ENCODE measurements at places on chromosomes 2 and 18. TPM values are rescaled to one million over a fixed set of nuclear protein-coding genes. Genes with fewer than 3 reads are reported as not detected.
A peak's percentile ranks its signal among the peaks of the same experiment; 100 is the strongest.

Gene COQ10B
- 11.4 TPM for total RNA-seq

Gene TLX2
- 0.08 TPM for total RNA-seq

- no peak for DNase-seq
Observed at GRCh38 chr2:26273501-26273900, 28.8 kb downstream of the HADHB start.

DNA sequence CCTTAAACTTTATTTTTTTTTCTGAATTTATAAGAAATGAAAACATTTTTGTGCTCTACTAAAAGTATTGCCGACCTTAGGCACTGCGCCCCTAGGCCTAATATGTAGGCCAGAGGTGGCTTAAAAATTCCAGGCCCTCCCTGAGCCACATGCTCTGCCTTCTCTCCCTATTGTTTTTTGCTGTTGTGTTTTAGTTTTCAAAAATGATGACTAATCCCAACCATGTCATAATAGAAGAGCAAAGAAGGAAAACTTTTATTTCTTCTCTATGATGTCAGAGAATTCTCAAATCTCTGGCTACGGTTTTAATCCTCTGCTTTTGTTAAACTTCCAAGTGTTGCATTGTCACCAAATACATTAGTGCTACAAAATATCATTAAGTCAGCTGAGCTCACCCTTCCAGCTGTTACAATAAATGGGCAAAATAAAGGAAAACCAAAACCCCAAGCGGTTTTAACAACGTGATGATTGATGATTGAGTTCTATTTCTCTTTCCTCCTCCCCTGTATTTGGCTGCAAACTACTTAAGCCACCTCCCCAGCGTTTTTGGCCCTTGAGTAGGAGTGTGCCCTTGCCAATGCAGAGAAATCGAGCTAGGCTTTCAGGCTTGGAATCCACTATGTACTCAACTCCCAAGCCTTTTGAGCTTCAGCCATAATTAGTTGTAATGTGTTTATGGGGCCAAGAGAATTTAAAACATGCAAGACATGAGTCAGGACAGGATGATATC is 163.5 kb upstream of the POU3F3 start:
- no peak for DNase-seq

DNA sequence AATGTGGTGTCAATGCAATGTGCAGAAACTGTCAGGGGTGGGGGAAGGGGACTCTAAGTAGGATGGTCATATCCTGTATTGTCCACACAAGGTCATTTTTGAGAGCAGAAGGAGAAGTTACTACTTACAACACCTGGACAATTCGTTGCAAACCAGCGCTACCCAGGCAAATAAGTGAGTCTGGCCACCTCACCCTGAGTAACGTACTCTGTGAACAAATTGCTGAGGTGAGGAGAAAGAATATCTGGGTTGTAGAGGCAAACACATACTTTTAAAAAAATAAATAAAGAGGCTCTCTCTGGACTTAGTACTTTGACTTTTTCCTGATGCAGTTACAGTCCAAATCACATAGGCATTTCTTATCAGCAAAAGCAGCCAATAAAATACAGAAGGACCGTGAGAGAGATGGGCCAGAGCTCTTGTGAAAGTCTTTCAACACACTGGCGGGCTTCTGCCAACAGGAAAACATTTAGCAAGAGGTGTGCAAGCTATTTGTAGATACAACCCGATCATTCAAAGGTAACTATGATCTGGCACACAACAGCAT is 268.2 kb upstream of the ID2 start:
- peak; percentile 92 for DNase-seq

- DNase-seq: no peak
Observed at GRCh38 chr2:172011812-172012575, 12.2 kb downstream of the METAP1D start.

DNA sequence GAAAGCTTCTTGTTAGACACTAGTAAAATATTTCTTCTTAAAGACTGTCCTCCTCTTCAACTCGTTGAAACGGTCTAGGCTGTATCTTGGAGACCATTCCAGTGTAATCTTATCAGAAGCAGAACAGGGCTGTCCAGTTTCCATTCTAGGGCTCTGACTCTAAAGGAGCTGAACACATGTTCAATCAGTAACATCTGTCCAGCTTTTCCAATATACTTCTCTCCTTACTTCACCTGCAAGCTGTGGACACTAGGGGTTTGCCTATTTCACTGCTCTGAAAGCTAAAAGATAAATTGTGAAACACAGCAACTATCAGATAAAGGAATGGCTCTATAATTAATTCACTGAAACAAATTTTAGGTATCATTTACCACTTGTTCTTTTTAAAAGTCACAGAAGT is 73.8 kb downstream of the ZNF385B start:
- DNase-seq: no peak
